Transverse colon (tissue), 4 donors: ENCODE measurements at places on chromosomes 2 and 18.

DNA sequence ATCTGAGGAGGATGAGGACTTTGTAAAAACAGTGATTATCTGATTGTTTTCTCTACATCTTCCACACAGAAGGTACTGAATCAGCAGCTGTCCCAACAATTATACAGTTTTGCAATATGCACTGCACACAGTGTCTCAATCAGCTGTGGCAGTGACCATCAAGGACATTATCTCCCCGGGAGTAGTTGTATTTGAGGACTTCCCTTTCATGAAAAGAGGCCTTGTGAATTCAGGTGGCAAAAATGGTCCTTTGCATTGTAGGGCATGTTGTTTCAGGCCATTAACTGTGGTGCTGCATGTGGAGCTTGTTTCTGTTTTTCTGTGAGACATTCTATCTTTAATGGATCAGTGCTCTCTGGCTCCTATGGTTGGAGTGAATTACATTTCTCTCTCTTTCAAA is 779.4 kb upstream of the FSHR start:
- DNase-seq, result no peak

DNA sequence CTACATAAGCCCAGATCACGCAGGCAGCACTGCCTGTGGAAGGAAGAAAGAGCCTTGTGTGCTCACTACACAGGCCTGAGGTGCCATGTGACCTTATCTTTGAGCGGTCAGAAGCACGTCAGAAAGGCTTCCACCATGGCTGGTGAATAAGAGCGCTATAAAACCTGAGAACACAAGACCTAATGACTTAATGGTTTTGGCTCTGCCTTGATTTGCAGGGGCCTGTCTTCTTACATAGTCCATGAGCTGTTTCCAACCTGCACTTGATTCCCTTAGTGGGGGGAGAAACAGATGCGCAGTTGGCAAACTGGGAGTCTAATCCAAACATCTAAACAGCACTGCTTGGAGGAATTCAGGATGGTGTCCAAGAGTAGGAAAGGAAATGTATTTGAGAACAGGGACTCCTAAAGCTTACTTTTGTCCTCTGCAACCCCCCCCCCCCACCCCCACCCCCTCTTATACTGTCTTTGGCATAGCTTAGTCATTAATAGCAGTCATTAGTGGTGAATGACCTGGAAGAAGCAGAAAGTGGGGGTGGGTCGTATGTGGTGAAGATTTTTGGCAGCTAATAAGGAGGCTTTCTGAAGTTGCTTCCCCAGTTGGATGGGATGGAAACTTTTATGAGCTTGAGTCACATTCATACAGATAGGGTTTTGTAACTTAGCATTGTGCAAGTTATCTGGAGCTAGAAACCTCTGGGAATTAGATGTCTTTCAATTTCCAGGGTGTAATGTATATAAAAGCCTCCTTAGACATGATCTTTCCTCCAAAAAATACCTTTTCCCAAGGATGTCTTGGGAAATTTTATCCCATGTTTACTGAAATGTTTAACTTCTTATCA is 454.1 kb downstream of the MEIS1 start:
- DNase-seq, result peak; percentile 50

DNA sequence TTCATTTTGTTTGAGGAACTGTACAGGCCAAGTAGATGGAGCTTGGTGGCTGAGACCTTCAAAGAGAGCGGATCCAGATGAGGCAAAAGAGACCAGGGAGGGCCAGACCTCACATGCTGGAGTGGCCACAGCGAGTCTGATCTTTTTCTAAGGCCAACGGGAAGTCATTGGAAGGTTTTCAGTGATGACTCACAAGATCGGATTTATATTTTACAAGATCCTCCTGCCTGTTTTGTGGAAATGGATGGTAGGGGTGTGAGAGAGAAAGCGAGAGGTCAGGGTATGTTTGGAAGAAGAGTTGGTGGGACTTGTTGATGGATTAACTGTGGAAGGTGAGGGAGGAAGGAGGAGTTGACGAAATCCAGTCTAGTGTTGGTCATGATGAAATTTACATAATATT is 44.6 kb upstream of the TUBA3D start:
- DNase-seq, result no peak

- DNase-seq, result peak; percentile 44
Measured at GRCh38 chr2:219362524-219363164, 25.1 kb downstream of the DNPEP start.

- DNase-seq, result no peak
Measured at GRCh38 chr2:37869771-37870170, 55.3 kb upstream of the RMDN2 start.

GRCh38 chr2:178412047-178412446 is 38.9 kb downstream of the PRKRA start:
- no peak for DNase-seq

GRCh38 chr2:105038383-105039061 is 653 bp downstream of the MRPS9 start:
- no peak for DNase-seq

DNA sequence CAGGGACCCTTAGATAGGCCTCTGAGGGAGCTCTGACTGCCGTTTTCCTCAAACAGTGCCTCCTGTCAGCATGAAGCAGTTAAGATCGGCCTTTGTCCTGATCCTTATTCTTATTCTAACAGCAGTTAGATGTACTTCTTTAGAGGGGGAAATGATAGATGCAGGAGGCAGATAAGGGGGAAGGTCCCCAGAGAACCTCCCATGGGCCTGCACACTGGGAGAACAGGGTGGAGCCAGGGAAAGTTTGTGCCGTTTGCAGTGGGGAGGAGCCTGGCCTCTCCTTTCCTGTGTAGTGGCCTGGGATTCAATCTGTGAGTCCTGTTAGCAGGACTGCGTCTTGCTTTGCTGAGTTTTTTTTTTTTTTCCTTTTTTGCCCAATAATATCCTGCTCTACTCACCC is 7.9 kb upstream of the INPP4A start:
- DNase-seq, result no peak

- no peak for DNase-seq
Measured at GRCh38 chr18:33835419-33835818, 257.4 kb downstream of the ASXL3 start.

- no peak for DNase-seq
Measured at GRCh38 chr2:43460174-43460546, 135.7 kb downstream of the THADA start.

DNA sequence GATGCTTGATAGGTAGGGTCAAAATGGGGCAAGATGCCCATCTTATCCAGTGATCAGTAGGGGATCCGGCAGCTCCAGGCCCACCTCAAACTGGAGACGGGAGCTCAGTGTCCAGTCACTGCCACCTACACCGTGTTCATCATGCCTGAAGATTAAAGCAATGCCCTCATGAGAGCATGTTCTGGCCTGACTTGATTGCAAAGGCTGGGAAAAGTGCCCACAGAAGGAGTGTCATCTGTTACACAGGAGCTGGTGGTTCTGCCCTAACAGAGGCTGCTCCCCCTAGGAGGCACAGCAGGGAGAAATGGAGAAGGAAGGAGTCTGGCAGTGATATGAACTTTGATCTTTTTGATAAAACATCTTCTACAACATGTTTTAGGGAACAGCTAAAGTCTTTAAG is 92.3 kb downstream of the CCBE1 start:
- no peak for DNase-seq

- DNase-seq, result no peak
Measured at GRCh38 chr2:128354726-128355470, 36.2 kb upstream of the HS6ST1 start.

GRCh38 chr2:118644190-118644589 is 203.3 kb downstream of the EN1 start:
- DNase-seq, result no peak

DNA sequence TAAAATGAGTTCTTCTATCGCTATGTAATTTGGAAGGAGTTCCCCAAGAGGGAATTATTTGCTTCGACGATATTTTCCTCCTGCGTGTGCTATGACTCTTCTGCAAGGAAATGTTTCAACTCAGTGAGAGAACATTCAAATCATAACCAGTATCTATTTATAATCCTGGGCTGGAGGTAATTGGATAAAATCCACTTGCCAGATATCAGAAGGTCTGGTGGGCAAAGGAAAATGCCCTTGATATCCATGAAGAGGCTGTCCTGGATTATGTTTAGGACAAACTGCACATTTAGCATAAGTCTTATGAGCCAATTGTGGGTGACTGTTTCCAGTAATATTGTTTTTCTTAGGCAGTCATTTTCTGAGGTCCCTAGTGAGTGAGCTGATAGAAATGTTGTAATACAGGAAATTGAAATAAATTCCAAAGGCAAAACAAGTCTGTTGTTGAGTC is 17.7 kb downstream of the RPIA start:
- no peak for DNase-seq

GRCh38 chr2:240111253-240111652 is 24.9 kb downstream of the COPS9 start:
- no peak for DNase-seq

- no peak for DNase-seq
Measured at GRCh38 chr18:57431467-57432080, 3.6 kb upstream of the ONECUT2 start.

- DNase-seq, result no peak
Measured at GRCh38 chr2:150532879-150533278, 45.4 kb upstream of the RND3 start.

GRCh38 chr2:106115665-106116064 is 78.4 kb downstream of the UXS1 start:
- no peak for DNase-seq

GRCh38 chr2:178385595-178386148 is 65.3 kb downstream of the PRKRA start:
- DNase-seq, result no peak

GRCh38 chr2:74291218-74291544 is 52.0 kb downstream of the SLC4A5 start:
- DNase-seq, result no peak

DNA sequence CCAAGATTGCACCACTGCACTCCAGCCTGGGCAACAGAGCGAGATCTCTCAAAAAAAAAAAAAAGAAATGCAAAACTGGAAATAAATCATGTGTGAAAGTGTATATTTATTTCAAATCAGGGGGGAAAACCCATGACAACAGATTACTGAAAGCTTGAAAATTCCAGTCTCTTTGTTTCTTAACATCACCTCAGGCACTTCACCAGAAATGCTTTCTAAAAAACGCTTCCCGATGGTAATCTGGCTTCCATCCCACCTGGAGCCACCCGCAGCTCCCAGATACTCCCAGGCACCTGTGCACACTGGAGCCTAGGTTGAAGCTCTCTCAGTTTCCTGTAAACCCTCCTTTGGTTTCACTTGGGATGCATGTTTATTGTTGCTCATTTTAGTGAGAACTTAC is 7.2 kb upstream of the ITGB6 start:
- no peak for DNase-seq

- no peak for DNase-seq
Measured at GRCh38 chr2:10811517-10811916, 1.1 kb downstream of the PDIA6 start.

GRCh38 chr2:161237392-161238264 is 70.6 kb upstream of the PSMD14 start:
- DNase-seq, result peak; percentile 62

GRCh38 chr18:12485479-12486105 is 77.9 kb downstream of the PRELID3A start:
- no peak for DNase-seq

- no peak for DNase-seq
Measured at GRCh38 chr18:49610022-49610445, 48.2 kb downstream of the LIPG start.

DNA sequence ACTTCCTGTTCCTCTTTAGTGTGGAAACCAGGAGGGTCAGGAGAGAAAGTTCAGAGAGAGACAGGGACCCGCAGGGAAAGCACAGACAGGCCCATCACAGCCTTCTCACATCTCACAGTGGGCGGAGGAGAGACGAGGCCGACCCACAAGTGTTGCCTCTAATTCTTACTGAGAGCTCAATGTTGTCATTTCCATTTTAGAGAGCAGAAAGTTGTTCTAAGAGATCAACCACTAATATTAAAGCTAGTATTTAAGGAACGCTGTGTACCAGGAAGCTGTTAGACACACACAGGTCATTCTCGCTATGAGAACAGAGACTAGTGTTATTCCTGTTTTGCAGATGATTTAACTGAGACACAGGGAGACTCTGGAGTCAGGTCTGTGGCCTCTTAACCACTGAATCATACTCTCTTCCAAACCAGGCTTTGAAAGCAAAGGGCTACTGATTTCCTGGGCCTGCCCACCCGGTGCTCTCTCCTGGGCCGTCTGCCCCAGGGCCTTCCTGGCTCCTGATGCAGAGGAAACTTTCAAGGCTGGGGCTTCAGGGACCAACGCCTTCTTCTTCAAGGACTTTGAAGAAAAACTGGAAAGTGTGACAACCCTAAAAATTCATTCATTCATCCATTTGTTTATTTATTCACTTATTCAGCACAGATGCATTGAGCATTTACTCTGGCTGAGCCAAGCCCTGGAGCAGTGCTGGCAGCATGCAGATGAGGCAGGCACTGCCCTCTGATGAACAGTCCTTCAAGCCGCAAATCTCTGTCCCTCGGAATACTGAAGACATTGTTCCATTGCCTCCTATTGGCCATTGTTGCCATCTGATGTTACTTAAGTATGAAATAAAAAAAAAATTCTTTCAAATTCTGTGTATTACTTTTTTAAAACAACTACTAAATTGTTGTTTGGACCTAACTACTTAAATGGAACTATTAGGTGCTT is 37.2 kb upstream of the BIN1 start:
- DNase-seq, result no peak

GRCh38 chr2:23363268-23363667 is 21.7 kb upstream of the KLHL29 start:
- DNase-seq, result no peak

- DNase-seq, result no peak
Measured at GRCh38 chr2:226904592-226904991, 68.7 kb downstream of the RHBDD1 start.

GRCh38 chr2:84925724-84926376 is 20.4 kb downstream of the TMSB10 start:
- DNase-seq, result peak; percentile 99

DNA sequence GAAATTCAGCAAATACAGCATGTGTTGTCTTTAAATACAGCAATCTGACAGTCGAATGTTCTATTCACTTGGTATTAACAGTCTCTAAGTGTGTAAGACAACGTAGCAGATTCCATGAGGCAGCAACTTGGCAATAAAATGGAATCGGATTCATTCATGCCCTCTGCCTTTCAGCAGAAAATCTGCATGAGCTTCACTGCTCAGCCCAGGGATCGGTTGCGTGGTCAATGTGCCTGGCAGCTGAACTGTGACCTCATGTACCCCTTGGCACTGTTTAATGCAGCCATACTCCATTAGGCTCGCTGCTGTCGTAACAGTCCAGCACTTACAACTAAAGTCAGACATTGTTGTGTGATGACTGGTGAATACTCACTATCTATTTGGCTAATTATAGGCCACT is 17.7 kb upstream of the RGPD4 start:
- DNase-seq, result no peak

- no peak for DNase-seq
Measured at GRCh38 chr2:178295115-178295514, 100.8 kb downstream of the OSBPL6 start.
